ENCODE measurements at places on chromosomes 12 and 14.

DNA sequence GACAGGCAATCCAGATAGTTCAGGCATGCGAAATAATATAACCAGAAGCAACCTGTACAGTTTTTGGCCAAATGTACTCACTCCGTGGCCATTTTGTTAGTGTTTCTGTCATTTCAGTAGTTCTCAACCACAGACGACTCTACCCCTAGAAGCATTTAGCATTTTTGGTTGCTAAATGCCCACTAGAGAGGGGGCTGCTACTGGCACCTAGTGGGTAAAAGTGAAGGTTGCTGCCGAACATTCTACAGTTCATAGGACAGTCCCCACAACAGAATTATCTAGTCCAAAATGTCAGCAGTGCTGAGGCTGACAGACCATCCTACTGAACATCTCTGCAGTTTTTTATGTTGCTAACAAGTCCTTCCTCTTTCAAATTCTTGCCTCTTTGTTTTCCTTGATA, 107.4 kb downstream of the TSHR start:
- DNase-seq: no peak

DNA sequence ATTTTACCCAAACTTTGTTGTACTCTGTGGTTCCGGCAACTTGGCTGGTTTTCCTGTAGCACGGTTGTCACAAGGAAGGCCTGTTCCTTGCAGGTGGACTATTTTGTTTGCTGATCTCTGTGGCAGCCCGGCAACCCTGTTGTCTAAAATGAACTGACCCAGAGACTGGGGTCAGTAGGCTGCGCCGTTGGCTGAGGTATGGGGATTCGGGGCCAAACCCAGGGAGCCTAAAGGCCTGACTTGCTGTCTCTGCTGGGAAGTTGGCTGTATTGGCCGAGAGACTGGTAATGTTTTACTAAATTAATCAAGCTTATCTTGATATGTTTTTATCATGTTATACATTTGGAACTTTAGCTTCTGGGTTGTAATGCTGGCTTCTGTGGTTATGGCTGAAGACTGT, 13.8 kb downstream of the SMIM41 start:
- no peak for DNase-seq

DNA sequence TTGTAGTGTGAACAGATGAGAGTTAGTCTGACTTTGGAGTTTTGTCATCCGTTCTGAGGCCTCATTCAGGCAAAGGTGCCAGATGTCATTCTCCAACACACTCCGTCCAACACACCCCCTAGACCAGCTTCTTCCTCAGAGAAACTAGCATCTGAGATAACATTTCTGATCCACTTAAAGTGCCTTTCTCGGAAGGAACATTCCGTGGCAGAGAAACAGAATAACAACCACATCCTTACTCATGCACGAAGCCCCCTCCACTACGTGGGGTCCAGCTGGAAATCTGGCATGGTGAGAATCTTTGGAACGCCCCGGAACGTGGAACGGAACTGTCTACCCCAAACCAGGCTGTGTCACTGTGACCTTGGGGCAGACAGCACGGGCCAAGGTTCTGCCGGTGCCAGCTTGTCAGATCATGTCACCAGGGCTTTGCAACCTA, 17.0 kb upstream of the BCL7A start:
- DNase-seq: no peak

DNA sequence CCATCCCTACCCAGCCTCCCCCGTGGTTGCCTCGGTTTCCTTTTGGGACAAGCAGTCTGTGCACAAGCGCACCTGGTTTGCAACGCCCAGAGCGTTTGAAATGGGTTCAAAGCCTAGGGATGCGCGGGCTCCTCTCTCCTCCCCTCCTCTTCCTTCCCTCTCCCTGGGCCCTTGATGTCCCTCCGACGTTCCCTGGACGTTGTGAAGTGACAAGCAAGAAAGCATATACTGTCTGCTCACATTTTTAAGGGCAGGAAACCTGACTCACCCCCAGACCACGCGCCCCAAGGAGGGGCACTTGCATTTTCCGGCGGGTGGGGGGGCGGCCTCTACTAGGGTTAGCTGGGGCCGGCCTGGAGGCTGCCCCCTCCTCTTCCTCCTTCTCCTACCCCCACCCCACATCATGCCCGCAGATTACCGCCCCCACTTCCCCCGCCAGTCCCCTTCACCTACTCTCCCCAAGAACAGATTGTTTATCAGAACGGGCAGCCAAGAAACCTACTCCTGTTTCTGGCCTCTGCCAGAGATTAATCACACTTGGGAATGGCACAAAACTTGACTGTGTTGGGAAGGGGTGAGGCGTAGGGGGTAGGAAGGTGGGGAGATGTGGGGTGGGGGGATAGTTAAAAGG, 9.5 kb upstream of the IRF2BPL start:
- peak; percentile 56 for DNase-seq

DNA sequence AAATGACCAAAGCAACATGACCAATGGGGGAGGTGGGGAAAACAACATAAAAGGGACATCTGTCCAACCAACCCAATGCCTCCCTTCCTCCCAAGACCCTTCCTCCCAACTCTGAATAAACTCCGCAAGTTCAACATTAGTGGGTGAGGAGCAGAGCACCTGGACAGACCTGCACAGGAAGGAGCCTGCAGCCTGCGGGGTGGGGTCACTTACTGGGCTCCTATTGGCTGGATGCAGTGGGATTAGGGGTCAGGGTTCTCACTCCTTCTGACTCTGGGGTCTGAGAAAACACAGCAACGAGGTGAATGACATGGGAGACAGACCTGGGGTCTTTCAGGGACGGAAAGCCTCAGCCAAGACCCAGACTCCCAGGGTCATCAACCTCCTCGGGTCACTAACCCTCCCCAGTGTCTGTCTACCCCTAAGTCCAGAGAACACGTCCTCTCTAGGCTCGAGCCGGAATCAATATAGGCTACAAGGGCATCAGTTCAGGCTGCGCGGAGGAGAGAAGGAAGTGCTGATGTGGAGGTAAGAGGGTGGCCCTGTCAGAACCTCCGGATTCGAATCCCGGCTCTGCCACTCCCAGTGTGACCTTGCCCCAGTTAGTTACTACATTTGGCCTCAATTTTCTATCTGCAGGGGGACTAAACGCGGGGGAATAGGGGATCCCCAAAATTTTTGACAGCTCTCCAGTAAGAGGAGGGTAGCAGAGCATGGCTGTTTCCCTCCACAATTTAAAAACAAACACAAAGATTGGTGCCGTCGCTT, 860 bp downstream of the NDRG2 start:
- no peak for DNase-seq
